ENCODE measurements at places on chromosomes 3 and 15.

GRCh38 chr3:193942516-193943055 is 193.4 kb upstream of the HES1 start:
- no peak for ATAC-seq

GRCh38 chr15:38075466-38075865 is 141.0 kb downstream of the TMCO5A start:
- ATAC-seq, result no peak

DNA sequence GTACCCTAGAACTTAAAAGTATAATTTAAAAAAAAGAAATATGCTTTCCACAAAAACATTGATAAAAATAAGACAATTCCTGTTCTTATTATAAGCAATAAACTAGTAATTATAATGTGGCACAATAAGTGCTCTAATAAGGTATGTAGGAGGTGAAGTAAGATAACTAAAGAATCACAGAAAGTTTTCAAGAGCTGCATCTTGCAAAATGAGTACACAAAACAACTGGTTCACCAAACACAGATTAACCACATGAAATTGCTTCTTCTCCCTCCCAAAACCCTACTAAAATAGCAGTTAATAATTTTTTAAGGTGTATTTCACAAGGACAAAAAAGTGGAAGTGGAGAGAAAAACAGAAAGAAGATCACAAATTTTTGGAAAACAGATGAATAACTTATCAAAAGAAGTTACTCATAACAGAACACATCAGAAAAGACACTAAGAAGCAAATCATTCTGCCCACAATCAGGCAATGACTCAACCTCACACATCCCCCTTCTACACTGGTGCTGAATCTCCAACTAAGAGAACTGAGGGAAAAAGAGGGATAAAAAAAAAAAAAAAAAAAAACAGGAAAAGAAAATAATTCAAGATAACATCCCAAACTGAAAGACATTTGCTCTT is 64.2 kb downstream of the TBC1D5 start:
- peak; percentile 60 for ATAC-seq

DNA sequence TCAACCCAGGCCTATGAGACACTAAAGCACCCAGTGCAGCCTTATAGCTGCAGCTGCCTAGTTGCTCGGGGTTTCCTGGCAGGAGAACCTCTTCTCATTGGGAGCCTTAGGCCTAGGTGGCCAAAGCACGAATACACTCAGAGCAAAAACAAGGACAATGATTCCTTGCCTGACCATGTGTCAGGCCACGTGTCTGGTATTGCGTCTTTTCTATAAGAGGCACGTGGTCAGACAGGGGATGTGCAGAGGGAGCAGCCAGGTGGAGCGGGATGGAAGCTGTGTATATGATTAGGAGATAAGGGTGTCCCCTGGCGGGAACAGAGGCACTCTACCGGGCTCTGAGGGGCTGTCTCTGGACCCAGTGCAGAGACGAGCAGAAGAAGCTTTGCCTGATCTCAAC is 26.4 kb downstream of the SLC22A14 start:
- ATAC-seq, result no peak

GRCh38 chr3:193010191-193010590 is 92.5 kb upstream of the MB21D2 start:
- no peak for ATAC-seq

- ATAC-seq, result no peak
Observed at GRCh38 chr15:78347586-78348543, 7.7 kb downstream of the CRABP1 start.

DNA sequence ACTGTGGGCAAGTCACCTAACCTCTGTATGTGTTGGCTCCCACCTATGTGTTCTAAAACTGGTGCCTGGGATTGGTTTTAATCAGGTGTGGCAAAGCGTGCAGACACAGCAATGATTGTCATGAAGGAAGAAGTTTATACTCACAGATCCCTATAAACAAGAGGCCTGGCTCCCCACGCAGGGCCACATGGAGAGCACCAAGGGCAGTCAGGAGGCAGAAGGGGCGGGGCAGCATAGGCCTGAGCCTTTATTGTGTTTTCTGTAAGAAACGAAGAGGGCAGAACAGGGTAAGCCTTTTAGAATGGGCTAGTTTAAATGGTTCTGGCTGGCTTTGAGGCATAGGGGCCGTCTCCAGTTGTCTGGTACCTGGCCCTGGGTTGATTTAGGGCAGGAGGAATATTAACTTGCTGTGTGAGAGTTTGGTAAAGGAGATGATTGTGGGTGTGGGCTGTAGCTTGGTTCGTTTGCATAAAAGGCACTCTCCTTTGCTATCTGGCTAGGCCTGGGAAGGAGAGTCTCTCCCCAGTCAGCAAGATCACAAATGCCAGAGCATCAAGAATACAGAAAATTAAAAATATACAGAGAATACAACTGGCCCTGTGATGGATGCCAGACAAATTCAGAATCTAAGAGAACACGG is 2.2 kb upstream of the FBXW12 start:
- no peak for ATAC-seq

DNA sequence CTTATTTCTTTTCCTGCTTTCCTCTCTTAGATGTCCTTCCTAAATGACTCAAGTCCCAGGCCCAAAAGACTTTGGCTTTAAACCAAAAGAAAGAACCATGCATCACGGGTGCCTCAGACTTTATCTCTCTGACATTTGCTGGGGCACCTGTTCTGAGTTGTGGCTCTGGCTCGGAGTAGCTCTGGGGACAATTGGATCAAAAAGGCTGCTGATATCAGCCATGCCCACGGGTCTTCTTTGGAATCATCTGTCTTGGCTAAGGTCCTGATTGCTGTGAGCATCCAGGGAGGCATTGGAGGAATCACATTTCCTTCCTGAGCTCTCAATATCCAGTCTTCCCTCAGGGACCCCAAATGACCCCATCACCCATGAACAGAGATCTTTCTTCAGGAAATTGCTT is 59.9 kb downstream of the CLSTN2 start:
- no peak for ATAC-seq

DNA sequence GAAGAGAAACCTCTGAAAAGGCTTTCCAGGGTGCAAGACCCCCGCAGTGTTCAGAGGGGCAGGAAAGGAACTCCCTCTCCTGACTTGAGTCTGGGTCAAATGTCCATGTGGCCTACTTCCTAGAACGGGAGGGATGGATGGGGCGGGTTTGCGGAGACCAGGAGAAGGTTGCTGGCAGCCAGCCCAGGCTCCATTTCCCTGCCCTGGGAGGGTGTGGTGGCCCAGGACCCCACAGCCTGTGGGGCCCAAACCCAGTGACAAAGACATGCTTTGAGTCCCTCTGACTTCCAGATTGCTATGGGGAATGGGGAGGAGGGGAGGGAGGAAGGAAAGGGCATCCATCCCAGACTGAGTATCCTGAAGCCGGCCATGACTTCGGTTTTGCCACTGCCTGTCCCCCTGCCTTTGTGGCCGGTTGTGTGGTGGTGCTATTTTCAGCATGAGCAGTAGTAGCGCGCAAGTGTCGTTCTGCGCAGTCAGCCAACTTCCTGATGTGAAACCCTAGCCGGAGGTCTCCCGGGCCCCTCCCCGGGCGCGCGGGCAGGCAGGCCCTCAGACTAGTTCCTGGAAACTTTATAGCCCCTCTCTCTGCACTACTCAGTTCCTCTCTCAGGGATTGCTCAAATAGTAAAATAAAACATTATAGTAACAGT is 24.4 kb downstream of the MAGEF1 start:
- no peak for ATAC-seq

DNA sequence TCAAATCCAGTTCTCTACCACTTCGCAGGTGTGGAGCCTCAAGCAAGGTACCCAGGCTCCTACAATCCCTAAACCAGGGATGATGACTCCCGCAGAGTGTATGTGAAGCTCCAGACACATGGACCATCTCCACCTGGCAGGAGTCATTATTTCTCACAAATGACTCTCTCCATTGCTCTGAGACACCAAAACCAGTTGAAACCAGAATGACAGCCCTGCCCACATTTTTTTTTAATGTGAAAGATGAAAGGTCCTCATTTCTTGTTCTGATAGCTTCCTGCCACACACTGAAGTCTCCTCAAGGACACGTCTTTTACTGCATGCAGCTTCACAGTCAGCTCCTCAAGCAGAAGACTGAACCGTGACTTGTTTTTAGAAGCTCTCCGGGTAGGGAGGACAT is 61.4 kb upstream of the ZBTB38 start:
- no peak for ATAC-seq

- ATAC-seq, result no peak
Observed at GRCh38 chr3:835096-835495, 257.7 kb upstream of the CNTN6 start.

DNA sequence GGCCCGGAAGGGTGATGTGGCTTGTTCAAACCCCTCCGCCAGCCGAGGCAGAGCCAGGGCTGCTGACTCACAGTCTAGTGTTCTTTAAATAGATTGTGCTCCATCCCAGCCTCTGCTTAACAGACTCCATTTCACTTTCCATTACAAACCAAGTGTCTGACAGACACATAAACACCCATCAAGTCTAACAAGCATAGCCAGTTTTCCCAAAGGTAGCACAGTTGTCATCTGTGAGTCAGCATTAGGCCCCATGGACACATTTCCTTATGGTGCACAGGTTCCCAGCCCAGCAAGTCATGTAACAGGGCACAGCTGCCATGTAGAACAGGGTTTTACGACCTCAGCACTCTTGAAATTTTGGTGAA is 109.9 kb upstream of the RAP2B start:
- ATAC-seq, result peak; percentile 96

GRCh38 chr15:94620632-94621031 is 389.3 kb downstream of the MCTP2 start:
- ATAC-seq, result no peak

DNA sequence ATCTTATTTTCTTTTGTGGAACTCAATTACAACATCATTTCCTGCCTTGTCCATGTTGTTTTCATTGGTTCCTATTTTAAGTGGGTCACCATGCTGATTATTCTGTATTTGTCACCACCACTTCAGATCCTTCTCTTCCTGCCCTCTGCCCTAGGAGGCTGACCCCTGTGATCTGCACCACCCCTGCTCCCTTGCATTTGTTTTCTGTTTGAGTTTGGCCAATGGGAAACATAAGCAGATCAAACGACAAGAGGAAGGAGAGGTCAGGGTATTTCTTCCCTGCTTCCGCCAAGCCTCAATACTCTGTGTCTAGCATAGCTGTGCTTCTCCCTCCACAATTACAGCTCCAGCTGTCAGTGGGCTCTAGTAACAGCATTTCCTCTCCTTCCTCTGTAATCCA is 71.6 kb downstream of the IMPG2 start:
- ATAC-seq, result no peak

- peak; percentile 26 for ATAC-seq
Observed at GRCh38 chr15:97840501-97840900, 120.0 kb upstream of the ARRDC4 start.

DNA sequence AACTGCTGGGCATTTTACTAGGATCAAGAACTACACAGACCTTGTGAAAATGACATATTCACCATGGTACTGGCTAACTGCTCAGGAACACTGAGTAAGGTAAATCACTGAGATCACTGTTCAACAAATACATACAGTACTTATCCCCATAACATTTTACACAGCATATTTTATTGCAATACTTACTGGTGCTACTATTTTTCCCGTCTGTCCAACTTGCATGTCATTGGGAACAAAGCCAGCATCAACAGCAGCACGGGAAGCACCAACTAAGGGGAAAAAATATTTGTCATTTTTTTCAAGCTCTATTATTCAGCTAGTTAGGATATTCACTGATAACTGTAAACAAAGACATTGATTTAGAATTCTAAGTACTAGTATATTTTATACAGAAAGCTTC is 37.0 kb downstream of the ETFA start:
- no peak for ATAC-seq

GRCh38 chr3:33006571-33007286 is 55.3 kb downstream of the CCR4 start:
- no peak for ATAC-seq

GRCh38 chr3:187705164-187705563 is 2.8 kb upstream of the RTP2 start:
- ATAC-seq, result no peak

GRCh38 chr15:32878342-32878741 is 160.5 kb downstream of the GREM1 start:
- ATAC-seq, result no peak

DNA sequence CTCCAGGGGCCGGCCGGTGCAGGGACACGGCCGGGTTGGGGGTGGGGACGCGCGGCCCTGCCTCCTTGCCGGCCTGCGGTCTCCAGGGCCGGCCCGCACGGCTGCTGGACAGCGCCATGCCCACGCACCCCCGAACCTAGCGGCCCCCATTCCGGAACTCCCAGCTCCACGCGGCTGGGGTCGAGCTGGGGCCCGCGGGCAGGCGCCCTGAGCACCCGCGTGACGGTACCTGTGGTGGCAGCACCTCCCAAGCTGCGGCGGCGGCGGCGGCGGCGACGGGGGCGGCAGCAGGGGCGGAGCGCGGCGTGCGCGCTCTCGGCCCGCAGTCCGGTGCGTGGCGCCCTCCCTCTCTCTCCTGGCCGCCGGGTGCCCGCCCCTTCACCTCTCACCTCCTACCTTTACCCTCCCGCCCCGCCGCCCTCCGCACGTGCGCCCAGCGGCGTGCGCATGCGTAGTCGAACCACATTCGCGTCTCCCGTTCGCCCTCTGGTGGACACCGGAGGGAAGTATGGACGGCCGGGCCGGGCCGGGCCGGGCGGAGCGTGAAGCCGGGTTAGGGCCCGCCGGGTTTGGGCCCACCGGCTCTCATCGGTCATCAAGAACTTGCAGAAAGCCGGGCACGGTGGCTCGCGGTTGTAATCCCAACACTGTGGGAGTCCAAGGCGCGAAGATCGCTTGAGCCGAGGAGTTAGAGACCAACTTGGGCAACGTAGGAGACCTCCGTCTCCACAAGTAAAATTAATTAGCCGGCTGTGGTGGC is at the start of gene SCAP:
TSS of gene SCAP (minus strand) at position 372 of the 760 bp plus-strand sequence. CDS start 32,948 bp downstream, outside the sequence.
- ATAC-seq, result peak; percentile 86

DNA sequence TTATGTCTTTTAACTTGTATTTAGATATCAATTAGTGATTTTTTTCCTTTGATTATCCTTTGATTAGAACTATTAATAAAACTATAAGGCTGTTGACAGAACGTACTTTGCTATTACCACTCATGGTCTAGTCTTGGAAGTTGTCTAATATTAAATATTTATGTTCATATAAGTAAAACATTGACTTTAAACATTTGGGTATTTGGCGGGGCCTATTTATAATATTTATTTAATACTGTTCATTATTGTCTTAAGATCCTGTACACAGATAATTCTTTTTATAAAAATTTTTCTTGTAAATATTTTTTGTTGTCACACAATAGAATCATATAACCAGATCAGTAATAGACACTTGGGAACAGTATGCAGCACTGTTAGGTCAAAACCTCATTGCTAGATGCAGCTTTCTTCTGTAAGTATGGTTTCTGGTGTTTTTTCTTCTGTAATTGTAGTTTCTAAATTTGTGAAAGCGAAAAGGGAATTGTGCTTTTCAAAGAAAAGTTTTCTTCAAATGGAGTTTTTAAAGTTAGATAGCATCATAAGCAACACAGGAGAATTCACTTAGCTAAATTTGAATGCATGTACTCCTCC is 93.4 kb downstream of the FNDC3B start:
- ATAC-seq, result no peak

DNA sequence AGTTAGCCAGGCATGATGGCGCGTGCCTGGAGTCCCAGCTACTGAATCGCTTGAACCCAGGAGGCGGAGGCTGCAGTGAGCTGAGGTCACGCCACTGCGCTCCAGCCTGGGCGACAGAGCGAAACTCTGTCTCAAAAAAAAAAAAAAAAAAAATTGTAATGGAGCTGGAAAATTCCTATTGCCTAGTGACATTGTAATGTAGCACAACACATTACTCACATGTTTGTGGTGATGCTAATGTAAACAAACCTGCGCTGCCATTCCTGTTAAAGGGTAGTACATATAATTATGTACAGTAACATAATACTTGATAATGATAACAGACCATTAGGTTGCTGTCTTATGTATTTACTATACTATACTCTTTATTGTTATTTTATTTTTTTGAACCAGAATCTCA is 39.1 kb downstream of the KNL1 start:
- ATAC-seq, result no peak
